ENCODE measurements at places on chromosomes 1 and 21. TPM values are rescaled to one million over a fixed set of nuclear protein-coding genes. Genes with fewer than 3 reads are reported as not detected.

- no peak for DNase-seq
These were observed 4.0 kb upstream of the UAP1 start for GRCh38 chr1:162557536-162557935.

Gene PLA2G2F
- not detected for total RNA-seq

GRCh38 chr1:204924013-204924759 is 53.5 kb downstream of the NFASC start:
- DNase-seq = no peak

Gene SPRR3
- not detected for total RNA-seq

GRCh38 chr1:106780806-106781569 is 275.5 kb upstream of the PRMT6 start:
- no peak for DNase-seq

DNA sequence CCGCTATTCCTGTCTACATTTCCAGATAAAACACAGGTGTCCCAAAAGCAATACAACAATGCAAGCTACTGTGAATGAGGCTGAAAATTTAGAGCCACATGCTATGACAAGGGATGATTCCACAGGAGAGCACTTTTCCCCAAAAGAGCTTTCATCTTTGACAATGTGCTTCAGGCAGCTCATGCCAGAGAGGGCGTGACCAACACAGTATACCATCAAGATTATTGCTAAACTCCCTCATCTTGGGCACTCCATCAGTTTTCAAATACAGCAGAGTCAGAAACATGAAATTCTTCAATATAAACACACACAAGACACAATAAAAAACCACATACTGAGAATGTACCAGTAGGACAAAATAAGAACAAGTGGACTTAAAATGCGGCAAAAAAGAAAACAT is 6.7 kb downstream of the GON4L start:
- DNase-seq = no peak

DNA sequence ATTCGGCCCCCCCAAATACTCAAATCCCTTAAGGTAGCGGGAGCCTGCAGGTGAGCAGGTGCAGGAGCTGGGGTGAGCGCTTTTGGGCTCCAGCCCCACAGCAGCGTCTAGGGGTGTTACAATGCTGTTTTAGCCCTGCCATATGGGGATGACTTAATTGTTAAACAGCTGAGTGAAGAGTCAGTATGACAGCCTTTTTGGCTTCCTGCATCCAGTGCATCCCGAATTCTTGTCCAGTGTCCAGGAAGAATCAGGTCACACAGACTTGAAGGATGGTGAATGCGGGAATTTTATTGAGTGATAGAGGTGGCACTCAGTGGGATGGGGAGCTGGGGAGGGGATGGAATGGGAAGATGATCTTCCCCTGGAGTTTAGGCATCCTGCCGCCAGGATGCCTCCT is 30.4 kb upstream of the HHAT start:
- DNase-seq = no peak

Gene FOXO6
- not detected for total RNA-seq

GRCh38 chr1:2968471-2968881 is 52.8 kb upstream of the ACTRT2 start:
- no peak for DNase-seq

Gene RAB7B
- total RNA-seq = not detected

- no peak for DNase-seq
These were observed 37.8 kb downstream of the ELK4 start for GRCh38 chr1:205593967-205594366.

DNA sequence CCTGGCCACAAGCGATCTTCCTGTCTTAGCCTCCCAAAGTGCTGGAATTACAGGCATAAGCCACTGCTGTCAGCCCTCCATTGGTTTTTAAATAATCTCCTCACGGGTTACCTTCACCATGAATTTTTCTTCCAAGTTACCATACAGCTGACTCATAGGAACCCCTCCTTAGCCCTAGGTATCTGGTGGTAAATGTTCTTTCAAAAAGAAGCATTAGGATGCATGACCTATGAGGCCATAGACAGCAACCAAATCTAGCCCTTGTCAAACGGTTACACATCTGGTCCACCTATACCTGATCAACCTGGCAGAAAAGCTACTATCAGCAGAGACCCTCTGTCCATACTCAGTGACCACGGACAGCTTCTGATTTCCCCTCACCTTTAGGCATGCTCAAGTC is 12.7 kb upstream of the DEGS1 start:
- DNase-seq = no peak

Gene PEX11B
- total RNA-seq = 27.5 TPM

Gene SERINC2
- 15.0 TPM for total RNA-seq

DNA sequence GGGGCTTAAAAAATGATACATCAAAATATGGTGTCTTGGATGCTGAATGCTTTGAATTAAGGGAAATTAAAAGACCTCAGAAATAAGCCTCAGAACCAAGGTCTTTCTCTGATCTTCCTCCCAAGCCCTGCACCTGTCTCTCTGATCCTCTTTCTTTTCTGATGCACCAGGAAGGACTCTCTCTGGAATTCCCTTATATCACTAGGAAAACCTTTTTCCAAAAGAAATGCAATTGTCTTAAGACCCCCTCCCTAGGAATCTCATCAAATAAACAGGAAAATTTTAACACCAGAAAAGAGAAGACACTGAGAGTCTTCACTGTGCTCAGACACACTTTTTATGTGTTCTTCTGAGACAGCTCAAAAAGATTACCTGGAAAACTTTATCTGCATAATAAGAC is 159.5 kb upstream of the PTBP2 start:
- no peak for DNase-seq

Measured in dermis microvascular lymphatic vessel endothelial cell (primary cell).